ENCODE measurements at places on chromosomes 13 and 19.

- no peak for DNase-seq
Observed at GRCh38 chr13:108146642-108147041, 68.7 kb downstream of the LIG4 start.

- no peak for DNase-seq
Observed at GRCh38 chr13:42617221-42617620, 43.3 kb downstream of the TNFSF11 start.

DNA sequence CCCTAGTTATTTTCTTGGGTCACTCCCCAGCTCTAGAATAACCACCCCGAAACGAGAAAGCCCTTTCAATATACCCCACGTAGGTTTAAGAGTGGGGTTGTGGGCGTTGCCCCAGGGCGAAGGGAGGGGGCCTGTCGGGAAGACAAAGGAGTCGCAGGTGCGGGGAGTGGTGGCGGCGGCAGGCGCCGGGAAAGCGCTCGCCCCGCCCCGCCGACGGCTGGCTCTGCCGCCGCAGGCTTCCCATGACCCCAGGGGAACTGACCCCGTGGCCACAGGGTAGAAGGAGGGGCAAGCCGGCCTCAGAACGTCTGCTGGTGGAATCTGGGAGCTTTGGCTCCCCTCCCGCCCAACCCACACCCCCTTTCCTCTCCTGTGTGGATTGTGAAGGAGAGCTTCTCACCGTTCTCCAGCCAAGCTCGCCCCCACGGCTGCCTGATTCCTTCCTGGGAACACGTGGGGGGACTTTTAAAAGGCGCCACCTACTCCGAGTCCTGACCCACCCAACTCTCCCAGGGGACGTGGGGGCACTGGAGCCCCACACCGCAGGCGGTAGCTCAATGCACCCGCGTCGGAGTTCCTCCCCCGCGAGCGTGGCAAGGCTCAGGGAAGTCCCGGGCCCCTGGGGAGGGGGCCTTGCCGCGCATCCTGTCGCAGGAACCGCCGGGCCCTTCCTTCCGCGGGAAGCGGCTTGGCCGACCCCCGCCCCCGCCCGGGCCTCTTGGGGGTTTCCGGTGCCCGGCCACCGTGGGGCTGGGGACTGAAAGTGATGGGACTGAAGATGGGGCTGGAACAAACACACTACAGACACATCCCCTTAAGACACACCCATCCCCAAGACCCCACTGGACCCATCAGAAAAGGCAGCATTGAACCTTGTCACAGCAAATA is 5.5 kb downstream of the IER2 start:
- DNase-seq: no peak

DNA sequence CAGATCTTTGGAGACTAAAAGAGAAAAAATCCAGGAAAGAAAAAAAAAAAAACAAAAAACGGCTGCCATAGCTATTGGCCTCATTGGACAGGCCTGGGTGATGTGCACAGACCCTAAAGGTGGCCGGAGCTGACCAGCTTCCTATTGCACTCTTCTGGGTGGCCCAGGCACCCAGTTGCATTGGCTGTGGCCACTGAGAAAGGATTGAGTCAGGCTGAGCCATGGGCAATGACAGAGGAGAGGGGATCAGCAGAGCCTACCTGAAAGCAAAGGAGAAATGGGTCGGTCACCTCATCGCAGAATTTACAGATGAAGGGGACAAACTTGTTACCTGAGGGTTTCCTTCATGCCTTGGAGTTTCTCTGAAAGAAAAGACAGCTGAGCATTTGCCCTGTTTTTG is 17.3 kb downstream of the HMGB1 start:
- DNase-seq: no peak

DNA sequence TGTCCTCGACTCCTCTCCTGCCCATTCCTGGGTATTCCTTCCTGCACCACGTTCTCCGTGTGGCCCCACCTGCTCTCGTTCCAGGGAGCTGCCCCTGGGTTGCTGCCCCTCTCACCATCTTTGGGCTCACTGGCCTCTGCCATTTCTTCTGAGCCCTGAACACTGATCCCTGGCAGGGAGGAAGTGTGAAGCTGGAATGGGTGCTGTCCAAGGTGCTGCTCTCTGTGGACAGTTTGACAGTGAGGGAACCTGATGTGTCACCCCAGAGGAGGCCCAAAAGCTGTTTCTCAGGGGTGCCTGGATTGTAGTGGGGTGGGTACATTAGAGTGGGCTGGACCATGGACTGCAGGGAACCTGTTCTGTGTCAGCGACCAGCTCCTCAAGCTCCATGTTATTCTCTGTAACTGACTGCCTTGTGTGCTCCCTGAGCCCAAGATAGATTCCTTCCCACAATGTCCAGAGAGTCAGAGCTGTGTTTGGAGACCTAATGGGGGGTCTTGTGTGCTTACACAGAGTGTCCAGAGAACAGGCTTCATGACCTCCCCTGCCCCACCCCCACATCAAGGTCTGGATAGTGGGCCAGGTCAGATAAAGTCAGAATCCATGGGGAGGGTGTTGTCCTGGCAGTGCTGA is 7.2 kb upstream of the CEACAM8 start:
- no peak for DNase-seq

DNA sequence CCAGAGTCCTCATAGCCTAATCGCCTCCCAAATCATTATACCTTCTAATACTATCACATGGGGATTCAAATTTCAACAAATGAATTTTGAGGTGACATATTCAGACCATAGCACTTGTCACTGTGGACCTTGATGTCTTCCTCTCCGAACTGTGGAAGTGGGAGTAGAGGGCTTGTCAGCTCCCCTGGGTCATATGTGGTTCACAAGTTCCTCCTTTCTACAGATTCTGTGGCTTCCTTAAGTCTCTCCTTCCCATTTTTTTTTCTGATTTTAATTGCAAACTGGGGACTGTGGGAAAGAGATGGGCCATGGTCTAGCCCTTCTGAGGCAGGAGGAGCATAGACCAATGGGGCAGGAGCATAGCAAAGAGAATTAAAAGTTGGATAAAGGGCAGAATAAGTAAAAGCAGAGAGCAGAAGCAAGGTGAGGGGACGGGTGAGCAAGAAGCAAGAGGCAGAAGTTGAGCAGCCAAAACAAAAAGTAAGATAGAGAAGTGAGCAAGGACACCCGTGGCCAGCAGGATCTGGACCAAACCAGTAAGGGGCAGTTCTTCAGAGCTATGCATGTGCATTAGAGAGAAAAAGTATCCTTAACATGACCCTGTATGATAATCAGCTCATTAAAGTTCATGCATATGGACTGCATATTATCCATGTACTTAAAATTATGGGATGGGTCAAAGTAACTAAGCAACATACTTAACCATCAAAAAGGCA is 2.6 kb upstream of the SIGLEC7 start:
- DNase-seq: peak; percentile 19

DNA sequence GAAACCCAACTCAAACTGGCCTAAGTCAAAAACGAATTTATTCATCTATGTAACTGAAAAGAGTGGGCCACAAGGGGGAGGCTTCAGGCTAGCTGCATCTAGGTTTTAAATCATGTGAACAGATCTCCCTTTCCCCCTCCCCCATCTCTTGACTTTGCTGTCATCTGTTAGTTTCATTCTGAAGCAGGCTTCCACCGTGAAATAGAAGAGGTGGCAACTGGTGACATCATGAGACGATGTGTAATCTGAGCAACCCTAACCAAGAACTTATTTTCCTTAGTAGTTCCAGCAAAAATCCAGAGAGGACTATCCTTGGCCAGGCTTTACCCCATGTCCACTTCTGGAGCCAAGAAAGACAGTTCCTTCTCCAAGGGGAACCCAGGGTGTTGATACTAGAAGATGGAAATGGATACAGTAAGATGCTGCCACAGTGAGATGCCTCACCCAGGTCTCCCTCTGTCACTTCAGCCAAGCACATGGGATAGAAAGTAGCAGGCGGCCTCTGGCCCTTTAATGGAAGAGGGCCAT is 9.4 kb downstream of the SAMD4B start:
- DNase-seq: no peak

DNA sequence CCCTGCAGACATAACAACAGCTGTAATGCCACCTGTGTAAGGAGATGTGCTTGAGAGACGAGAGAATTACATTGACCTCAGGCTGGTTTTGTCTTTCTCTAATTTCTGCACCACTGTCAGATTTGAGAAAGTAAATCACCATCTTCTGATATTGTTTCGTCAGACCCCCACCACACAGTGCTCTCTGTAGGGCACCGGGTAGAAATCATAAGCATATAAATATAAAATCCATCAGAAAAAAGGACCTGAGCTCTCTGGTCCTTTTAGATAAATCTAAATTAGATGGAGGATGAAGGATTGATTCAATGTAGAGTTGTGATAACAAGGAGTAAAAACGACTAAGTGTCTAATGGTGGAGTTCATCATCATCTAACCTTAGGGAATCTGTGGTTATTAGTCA is 1981.0 kb upstream of the PRR20A start:
- DNase-seq: no peak

DNA sequence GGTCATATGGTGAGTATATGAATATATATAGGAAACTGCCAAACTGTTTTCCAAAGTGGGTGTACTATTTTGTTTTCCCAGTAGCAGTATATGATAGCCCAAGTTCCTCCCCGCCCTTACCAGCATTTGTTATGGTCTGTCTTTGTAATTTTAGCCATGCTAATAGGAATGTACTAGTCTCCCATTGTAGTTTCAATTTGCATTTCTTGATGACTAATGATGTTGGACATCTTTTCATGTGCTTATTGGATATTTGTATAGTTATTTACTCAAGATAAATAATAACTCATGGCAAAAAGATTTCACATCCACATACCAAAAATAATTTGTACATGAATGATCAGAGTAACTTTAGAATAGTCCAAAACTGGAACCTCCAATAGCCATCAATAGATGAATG is 75.3 kb upstream of the SERP2 start:
- no peak for DNase-seq

- DNase-seq: no peak
Observed at GRCh38 chr19:14978161-14978776, 1.4 kb downstream of the SLC1A6 start.

DNA sequence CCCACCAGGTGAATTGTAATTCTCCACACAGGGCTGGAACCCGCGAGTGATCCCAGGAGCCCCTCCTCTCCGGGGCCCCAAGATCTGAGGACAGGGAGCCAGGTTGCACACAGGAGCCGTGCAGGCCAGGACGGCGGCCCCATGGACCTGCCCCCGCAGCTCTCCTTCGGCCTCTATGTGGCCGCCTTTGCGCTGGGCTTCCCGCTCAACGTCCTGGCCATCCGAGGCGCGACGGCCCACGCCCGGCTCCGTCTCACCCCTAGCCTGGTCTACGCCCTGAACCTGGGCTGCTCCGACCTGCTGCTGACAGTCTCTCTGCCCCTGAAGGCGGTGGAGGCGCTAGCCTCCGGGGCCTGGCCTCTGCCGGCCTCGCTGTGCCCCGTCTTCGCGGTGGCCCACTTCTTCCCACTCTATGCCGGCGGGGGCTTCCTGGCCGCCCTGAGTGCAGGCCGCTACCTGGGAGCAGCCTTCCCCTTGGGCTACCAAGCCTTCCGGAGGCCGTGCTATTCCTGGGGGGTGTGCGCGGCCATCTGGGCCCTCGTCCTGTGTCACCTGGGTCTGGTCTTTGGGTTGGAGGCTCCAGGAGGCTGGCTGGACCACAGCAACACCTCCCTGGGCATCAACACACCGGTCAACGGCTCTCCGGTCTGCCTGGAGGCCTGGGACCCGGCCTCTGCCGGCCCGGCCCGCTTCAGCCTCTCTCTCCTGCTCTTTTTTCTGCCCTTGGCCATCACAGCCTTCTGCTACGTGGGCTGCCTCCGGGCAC is 3.9 kb downstream of the FFAR1 start:
- no peak for DNase-seq

GRCh38 chr19:28051047-28051446 is 1161.9 kb downstream of the UQCRFS1 start:
- DNase-seq: no peak

DNA sequence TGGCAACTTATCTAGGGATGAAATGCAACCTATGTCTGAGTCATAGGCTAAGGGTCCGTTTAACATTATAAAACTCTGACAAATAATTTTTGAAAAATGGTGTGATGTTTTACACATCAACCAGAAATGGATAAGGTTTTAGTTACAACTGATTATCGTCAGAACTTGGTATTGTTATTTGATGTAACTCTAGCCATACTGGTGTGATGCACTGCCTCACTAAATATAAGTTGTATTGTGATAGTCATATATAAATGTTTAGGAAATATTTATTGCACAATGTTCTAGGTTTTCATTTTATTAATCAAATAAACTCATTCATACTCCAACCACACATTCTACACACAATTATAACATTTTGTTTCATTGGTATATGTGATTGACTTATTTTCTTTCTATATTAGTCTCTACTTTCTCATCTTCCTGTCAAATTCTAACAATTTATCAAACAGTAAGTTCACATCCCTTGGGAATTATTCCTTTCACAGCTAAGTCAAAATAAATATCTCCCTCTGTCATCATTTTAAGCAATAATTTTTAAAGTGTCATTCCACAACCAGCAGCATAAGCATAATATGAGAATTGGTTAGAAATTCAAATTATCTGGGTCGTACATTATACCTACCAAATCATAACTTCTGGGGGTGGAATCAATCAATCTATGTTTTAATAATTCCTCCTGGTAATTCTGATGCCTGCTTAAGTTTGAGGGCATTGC is 873.9 kb downstream of the SLITRK1 start:
- DNase-seq: no peak

DNA sequence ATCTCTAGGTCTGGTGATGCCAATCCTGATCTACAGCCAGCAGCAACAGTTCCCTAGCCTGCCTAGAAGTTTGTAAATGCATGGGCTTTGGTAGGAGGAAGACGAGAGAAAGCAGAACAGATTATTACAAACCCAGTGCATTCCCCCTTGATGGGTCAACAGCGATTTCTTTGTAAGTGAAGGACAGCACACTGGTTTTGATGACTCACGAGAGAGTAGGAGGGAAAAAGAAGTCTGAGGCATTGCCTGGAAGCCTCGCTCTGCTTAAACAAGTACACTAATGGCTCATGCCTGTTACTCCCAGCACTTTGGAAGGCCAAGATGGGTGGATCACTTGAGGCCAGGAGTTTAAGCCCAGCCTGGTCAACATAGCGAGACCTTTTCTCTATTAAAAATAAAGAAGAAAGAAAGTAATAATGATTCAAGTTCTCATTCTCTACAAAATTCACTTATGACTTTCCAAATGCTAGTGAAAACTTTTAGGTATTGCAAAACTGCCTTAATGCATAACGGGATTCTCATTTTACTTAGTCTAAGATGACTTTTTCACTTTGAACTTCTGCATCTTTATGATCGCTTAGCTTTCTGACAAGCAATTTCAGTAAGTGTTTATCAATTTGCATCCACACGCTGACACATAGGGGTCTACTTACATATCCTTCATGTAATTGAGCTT is 47.7 kb upstream of the USPL1 start:
- peak; percentile 37 for DNase-seq

DNA sequence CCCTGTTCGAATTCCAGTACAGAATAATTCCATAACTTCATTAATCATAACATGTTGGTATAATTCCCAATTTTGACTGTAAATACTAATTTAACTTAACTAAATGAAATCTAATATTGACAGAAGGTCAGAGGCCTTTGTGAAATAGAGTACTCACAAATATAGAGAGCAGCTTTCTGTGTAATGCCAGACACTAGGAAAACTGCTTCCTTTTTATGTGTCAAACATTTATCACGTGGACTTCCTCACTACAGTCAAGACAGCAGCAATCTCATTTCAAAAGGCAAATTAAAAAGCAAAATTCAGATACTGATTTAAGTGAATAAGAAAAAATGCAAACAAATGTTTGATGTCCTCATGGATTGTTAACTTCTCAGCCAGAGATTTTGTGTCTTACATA is 13.1 kb downstream of the ITM2B start:
- no peak for DNase-seq

- no peak for DNase-seq
Observed at GRCh38 chr19:29499261-29499920, 26.4 kb upstream of the VSTM2B start.

- DNase-seq: no peak
Observed at GRCh38 chr19:39194832-39195542, 1.8 kb upstream of the NCCRP1 start.

- no peak for DNase-seq
Observed at GRCh38 chr19:54158812-54159351, 639 bp downstream of the LENG1 start.

All from hippocampal formation (tissue), 2 donors.